ENCODE measurements at places on chromosomes 3 and 15.

- DNase-seq = peak; percentile 90
Observed at GRCh38 chr3:72042397-72043203, 257.7 kb upstream of the PROK2 start.

- DNase-seq = no peak
Observed at GRCh38 chr3:45120359-45121158, 25.6 kb downstream of the CDCP1 start.

DNA sequence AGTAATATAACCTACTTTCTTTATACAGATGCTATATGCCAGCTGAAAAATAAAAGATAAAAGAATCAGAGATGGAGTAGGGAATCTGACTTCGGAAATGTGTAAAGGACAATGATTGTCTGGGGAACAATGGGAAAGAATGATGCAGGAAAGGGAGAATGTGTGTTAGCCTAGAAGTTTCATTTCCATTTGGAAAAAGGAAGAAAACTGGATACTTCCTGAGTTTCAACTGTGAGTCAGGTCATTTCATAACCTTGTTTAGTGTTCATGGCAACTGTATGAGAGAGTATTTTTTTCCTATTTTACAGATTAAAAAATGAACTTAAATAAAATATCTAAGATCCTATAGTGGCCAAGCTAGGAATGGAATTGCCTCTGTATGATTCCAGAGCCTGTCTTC is 261.3 kb upstream of the NECTIN3 start:
- DNase-seq = no peak

GRCh38 chr3:53303957-53304356 is 43.4 kb downstream of the DCP1A start:
- no peak for DNase-seq

DNA sequence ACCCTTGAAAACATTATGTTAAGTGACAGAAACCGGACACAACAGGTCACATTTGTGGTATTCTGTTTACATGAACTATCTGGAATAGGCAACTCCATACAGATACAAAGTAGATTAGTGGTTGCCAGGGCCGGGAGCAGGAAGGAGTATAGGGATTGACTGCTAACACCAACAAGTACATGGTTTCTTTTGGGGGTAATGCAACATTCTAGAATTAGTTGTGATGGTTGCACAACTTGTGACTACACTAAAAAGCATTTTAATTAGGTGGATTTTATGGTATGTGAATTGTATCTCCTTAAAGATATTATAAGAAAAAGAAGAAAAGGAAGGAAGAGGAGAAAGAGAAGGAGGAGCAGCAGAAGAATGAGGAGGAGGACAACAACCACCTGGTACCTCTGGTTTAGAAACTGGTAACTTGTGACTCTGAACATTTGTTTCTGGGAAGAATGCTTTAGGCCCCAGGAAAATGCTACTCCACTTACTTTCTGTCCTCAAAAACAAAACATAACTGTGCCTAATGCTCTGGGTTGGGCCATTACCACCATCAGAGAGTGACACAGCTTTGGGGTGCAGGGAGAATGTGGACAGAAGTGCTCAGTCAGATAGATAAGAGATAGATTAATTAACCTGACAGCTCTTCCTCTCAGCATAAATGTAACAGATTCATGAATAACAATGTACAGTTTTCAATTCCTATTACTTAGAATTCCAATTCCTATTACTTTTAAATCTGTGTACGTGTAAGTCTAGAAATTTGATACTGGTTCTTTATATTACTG is 20.3 kb downstream of the SETMAR start:
- DNase-seq = no peak

- no peak for DNase-seq
Observed at GRCh38 chr3:125055913-125056745, at the start of gene HEG1. Gene HEG1 (minus strand): TSS chr3:125055997. CDS start chr3:125055890, 107 bp downstream.

DNA sequence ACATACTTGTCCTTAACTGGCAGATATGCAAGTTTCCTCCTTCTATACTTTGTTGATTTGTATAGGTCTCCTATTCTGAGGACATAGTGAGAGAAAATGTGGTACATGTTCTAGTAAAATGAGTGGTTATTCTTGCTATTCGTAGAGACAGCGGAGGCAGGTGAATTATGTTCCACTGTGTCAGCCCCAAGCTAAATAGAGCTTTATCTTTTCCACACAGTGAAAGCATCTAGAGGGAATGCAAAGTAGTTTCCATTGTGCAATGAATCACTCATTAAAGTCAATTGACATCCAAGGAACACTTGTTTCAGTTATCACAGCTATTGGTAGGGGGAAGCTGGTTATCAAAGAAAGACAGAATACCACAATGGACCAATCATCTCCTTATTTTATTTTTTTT is 262.4 kb downstream of the NLGN1 start:
- no peak for DNase-seq

DNA sequence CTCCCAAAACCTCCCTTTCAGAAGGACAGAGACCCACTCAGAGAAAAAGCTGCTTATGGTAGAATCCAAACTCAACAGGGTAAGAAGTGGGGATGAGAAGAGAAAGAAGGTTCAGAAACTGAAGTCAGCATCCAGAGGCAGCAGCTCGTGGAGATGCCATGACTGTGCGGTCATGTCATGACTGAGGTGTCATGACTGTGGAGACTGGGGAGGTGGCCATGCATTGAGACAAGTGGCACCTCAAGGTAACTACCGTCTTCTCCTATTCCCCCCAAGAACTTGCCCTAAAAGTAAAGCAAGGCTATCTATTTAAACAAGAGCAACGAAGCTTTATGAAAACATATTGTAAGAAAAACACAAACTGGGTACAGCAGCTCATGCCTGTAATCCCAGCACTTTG is 15.1 kb downstream of the CHRNA3 start:
- DNase-seq = no peak

GRCh38 chr3:140145528-140145927 is 210.5 kb downstream of the CLSTN2 start:
- DNase-seq = no peak

DNA sequence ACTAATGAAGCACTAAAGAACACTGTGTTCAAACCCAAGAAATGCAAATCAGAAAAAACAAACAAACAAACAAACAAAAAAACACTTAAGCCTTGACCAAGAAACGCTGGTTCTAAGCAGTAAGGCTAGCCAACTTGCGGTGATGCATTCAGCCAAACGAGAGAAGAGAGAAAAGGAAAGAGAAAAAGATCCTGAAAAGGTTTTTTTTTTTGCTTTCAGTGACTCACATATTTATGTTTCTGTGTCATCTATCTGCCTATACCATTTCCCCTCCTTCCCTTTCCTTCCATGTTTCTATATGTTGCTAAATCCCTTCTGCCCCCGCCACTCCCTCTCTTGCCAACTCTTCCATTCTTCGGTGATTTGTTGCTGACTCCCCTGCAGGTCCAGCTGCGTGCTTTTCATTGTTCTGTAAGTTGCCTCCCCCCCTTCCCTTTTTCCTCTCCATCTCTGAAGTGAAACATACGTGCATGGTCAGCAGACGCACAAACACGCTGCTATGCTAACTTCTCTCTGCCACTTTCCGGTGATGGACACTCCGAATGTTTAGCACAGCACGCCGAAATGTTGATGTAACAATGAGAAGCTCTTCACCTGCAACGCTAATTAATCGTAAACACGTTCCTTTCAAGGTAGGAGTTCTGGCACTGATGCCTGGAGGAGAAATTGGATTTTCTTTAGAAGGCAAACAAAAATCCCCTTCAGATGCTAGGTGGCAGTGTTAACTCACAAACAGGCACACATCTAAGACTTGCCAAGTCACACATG is 154.4 kb downstream of the TUSC7 start:
- DNase-seq = peak; percentile 45

DNA sequence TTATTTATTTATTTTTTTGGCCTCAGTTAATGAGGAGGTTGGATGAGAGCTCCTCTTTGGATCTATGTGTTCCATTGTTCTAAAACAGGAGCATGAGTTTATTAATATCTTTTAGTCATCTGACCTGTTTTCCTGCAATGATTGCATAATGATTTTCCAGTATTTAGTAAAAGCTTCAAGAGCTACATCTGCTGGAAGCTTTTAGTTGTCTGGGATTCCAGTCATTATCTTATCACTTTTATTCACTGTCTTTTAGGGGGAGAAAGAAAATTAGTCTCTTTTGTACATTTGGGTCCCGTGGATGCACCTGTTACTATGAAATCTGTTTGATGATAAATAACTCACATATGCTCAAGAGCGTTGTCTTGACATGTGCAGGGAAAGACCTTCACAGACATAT is 1270.0 kb downstream of the ROBO1 start:
- DNase-seq = no peak

DNA sequence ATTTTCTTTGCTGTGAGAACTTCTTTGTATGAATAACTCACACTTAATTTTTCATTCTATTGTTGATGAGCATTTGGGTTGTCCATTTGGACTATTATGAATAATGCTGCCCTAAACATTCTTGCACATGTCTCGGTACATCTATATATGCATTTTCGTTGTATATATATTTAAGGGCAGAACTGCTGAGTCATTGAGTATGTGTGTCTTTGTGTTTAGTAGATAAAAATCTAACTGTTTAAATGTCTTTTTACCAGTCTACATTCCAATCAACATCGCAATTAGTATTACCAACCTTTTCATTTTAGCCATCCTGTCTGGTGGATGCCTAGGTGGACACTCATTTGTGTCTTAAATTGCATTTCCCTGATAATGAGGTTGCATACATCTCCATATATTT is 144.4 kb downstream of the UACA start:
- DNase-seq = no peak

DNA sequence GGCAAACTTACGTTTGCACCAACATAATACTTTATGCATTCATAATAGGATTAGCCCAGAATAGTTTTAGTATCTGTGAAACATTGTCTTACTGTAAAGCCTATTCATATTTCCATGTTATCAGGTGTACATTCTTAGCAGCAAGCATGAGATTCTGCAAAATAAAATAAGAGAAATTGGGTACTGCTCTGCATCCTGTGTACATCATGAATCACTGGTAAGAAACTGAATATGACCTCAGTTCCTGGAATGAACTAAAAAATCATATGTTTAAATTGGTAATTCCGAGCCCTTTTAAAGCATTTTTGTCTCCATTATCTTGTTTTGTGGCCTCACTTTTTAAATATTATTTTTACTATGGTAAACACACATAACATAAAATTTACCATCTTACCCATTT is 605.1 kb downstream of the ROBO1 start:
- no peak for DNase-seq

- DNase-seq = no peak
Observed at GRCh38 chr15:47983533-47983932, 137.3 kb upstream of the SLC24A5 start.

GRCh38 chr3:55364421-55364820 is 122.7 kb downstream of the WNT5A start:
- no peak for DNase-seq

DNA sequence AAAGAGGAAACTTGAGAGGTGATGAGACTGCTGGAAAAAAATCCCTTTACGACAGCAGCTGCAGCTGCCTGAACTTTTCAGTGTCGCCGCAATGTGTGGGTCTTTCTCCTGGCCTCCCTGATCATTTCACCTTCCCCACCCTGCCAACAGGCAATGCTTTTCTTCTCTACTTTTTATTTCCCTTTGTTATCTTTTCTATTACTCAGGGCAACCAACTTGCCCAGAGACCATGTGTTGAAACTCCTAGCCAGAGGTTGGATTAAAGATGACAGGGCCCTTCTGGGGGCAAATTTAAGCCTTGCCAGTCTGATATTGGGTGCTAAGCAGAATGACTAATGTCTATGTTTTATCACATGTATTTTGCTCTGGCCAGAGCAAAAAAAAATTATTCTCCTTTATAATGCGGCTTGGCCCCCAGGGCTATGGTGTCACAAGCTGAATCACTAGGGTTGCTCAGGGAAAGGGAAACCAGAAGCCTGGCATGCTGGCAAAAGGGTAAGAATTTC is 51.5 kb upstream of the CFAP20DC start:
- no peak for DNase-seq

GRCh38 chr3:76651784-76652183 is 388.1 kb upstream of the ROBO2 start:
- no peak for DNase-seq

DNA sequence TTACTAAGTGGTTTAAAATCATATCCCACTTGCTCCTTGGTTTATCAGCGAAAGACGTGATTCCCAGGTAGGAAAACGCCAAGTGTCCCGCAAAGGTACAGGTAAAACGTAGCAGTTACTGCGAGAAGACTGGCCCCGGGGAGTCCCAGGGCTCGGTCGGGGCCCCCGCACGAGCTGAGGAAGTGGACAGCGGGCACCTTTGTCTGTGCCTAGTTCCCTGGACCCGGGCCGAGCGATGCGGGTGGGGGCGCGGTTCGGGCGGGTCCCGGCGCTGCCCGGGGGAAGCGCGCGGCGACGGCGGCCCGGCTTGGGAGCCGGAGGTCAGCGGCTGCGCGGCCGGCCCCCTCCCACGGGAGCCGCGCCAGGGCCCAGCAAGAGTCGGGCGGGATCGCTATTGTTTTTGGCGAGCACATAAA is 864 bp upstream of the NEO1 start:
- no peak for DNase-seq

- peak; percentile 49 for DNase-seq
Observed at GRCh38 chr3:179853176-179853575, 183.6 kb downstream of the PEX5L start.

- DNase-seq = no peak
Observed at GRCh38 chr3:176554791-176555654, 642.3 kb downstream of the TBL1XR1 start.

DNA sequence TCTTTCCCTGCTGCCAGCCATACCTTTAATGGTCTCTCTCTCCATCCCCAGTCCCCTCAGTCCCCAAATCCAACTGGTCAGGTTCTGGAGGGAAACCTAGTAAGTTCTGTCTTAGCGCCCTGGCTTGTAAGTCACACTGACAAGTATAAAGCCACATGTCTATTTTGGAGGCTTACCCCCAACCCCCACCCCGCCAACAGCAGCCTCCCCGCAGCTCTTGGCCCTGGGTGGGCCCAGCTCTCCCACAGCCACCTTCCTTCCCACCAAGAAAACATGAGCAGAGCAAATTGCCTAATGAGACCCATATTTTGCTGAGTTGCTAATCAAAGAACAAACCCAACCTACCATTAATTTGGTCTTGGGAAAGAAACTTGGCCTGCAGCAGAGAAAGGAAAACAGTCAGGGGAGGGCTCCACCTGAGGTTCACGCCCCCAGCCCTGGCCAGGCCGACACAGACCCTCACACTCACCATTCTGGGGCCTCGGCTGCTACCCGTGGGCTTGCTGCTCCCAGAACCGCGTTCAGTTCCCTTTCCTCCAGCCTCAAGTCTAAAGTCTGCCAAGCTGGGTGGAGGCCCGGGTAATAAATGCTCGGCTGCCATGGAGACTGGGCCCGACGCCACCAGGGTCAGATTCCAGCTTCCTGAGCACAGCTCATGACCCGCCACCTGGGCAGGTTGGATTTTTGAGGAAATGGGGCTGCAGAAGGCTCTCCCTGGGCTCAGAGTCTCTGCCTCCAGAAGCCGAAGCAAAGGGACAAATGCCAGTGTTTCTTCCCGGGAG is at the start of gene CALML4:
TSS of gene CALML4 (minus strand) at position 557 of the 782 bp plus-strand sequence. CDS start at position 472, 85 bp downstream.
- DNase-seq = peak; percentile 24

DNA sequence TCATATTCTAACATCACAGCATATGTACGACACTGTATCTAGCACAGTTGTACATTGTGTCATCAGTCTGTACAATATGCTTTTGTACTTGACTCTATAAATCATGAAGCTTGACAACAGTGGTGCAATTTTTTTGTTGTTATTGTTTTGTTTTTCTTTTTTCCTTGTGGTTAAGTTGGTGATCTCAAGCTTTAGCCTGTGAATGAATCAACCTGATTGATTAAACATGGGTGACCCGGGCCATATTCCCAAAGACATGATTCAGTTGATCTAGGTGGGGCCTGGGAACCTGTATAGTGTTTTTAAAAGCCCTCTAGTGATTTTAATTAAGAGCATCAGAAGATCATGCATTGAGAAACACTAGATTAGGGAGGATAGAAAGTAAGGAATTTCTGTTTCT is 101.8 kb upstream of the AADACL2 start:
- no peak for DNase-seq
